ENCODE measurements at places on chromosomes 5 and 9. TPM values are rescaled to one million over a fixed set of nuclear protein-coding genes. Genes with fewer than 3 reads are reported as not detected.
A peak's percentile ranks its signal among the peaks of the same experiment; 100 is the strongest.

DNA sequence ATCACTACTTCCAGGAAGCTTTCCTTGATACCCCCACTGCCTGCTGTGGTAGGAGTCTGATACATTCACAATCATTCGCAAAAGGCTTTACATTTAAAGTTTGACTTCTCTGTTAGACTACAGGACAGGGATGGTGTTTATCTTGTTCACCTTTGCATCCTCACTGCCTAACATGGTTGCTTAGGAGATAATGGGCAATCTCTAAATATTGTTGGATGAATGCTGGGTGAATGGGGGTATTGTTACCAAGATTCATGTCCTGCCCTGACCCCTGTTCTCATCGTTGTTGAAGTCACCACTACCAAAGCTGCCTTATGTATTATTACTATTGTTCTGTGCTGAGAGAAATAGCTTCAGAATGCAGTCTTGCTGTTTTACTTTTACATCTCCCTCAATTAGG lies 7.7 kb upstream of the TMEFF1 start:
- peaks cover 2% of the 10 kb centered on the region for H3K36me3 ChIP-seq
- H3K27ac ChIP-seq: no peak overlapping the region
- H3K4me3 ChIP-seq: no peak overlapping the region
- DNase-seq: no peak
- no peaks in the 10 kb centered on the region for H3K27me3 ChIP-seq

SEC24A gene
- total RNA-seq: 37.2 TPM

- H3K4me3 ChIP-seq: no peak overlapping the region
- peaks cover 10% of the 10 kb centered on the region for H3K36me3 ChIP-seq
- H3K27ac ChIP-seq: peak overlapping the region; percentile 98
These were observed 54.4 kb upstream of the RPL26L1 start for GRCh38 chr5:172904643-172905345.

DNA sequence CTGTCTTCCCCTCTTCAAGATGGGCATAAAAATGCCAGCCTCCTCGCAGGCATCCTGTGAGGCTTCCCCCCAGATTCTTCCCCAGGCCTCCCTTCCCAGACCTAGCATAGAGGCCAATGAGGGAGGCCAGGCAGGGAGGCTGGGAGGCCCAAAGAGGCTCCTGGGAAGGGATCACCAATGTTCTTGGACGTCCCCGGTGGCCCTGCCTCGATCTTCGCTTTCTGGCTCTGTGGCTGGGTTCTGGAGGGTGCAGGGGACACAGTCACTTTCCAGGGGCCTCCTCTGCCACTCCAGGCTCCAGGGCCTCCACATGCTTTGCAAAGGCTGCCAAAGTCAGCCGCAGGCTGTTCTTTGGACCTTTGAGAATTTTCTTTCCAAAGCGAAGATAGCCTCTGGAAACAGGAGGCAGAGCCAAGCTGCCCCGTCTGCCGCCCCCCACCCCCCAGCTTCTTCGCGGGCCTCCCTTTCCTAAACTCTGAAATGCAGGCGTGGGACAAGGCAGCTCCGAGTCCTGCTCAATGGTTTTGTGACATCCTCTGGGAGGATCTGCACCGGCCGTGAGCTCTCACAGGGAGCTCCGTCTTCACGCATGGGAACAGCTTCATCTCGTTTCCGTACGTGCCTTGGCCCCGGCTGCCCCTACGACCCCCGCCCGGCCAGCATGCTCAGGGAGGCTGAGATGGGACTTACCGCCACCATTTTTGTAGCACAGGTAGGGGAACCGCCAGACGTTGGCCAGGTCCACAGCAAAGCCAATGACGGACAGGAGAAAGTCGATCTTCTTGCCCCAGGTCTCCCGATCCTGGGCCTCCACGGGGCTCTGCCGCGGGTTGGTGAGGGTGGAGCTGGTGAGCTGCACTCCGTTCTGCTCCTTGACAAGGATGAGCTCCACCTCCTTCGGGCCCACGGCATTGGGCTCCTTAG lies 2.8 kb downstream of the SLC6A3 start:
- H3K4me1 ChIP-seq: peaks cover 2% of the 10 kb centered on the region
- DNase-seq: no peak
- no peak overlapping the region for H3K4me3 ChIP-seq
- H3K27me3 ChIP-seq: peaks cover 38% of the 10 kb centered on the region
- no peaks in the 10 kb centered on the region for H3K36me3 ChIP-seq

GRCh38 chr9:106980551-106981101 lies 117.7 kb downstream of the ZNF462 start:
- H3K27ac ChIP-seq: no peak overlapping the region
- no peaks in the 10 kb centered on the region for H3K27me3 ChIP-seq
- H3K36me3 ChIP-seq: peaks cover 65% of the 10 kb centered on the region

SPATA31A3 gene
- total RNA-seq: not detected

DNA sequence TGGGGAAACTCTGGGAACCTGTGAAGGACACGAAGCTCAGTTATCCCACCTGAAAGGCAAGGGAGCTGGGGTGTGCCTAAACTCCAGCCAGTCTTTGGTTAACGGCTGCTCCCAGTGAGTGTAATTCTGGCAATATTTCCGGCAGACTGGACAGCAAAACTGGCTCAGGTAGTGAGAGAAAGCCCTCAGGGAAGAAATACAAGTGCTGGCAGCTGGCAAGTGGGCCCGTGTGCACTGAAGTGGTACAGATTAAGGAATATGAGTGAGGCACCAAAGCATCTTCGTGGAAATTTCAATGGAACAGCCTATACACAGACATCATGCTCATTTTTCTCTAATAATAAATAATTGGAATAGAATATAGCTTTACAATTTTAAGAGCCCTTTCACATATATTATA lies 56.2 kb downstream of the ABHD17B start:
- no peaks in the 10 kb centered on the region for H3K27me3 ChIP-seq
- H3K36me3 ChIP-seq: peaks cover 12% of the 10 kb centered on the region
- DNase-seq: no peak
- H3K4me1 ChIP-seq: no peaks in the 10 kb centered on the region
- H3K4me3 ChIP-seq: no peak overlapping the region

GRCh38 chr9:77384406-77384805 lies 207.1 kb downstream of the VPS13A start:
- DNase-seq: no peak
- no peak overlapping the region for H3K27ac ChIP-seq
- H3K27me3 ChIP-seq: no peaks in the 10 kb centered on the region
- H3K4me3 ChIP-seq: no peak overlapping the region
- peaks cover 3% of the 10 kb centered on the region for H3K4me1 ChIP-seq
- peaks cover 11% of the 10 kb centered on the region for H3K36me3 ChIP-seq

DNA sequence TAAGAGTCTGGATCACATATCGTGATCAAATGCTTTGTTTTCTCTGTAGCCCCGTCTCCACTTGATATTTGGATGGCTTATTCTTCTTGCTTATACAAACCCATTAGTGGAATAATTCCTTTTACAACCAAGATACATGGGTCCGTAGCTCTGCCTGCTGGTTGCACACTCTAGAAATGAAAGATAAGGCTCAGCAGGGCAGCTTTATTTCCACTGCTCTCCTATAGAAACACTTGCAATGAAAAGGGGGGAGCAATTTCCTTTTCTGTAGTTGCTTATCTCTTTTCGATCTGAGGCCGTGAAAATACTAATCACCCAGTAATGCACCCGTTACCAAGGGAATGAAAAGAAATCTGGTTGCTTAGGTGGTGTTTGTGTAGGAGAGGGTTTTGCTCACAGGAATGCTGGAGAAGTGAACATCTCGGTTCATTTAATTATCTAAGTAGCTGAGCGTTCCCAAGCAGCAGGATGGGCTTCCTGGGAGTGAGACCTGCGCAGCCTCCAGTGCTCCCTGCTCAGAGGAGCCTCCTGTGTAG lies 131.7 kb downstream of the ADAMTS16 start:
- no peak for DNase-seq
- H3K4me3 ChIP-seq: no peak overlapping the region
- H3K27me3 ChIP-seq: no peaks in the 10 kb centered on the region
- peaks cover 15% of the 10 kb centered on the region for H3K4me1 ChIP-seq
- H3K36me3 ChIP-seq: no peaks in the 10 kb centered on the region

JAK2 gene
- 24.6 TPM for total RNA-seq

DNA sequence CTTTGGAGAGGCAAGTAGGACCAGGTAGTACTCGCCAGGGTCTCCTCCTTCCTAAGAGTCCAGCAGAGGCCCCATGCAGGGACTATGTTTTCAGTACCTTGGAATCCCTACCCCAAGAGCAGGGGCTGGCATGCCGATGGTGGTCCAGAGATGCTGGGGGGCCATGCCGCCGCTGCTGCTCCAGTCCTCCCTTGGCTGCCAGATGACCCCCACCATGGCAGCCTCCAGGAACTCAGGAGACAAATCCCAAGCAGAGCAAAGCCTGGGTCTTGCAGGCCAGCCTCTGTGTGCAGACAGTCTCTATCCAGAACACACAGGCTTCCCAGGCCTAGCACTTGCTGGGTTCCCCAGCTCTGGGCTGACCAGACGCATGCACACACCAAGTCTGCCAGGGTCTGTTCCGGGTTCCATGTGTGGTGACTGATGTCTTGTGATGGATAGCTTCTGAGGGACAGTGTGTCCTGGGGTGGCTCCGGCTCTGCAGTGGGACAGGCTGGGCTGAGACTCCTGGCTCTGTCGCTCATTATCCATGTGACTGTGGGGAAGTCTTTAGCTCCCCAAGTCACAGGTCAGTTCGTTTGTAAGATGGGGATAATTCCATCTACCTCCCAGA lies 127.3 kb downstream of the CRB2 start:
- no peaks in the 10 kb centered on the region for H3K27me3 ChIP-seq
- no peak overlapping the region for H3K4me3 ChIP-seq
- no peaks in the 10 kb centered on the region for H3K36me3 ChIP-seq
- H3K4me1 ChIP-seq: no peaks in the 10 kb centered on the region
- DNase-seq: no peak
- H3K27ac ChIP-seq: no peak overlapping the region

- DNase-seq: no peak
These were observed 3.7 kb upstream of the PAPPA start for GRCh38 chr9:116149844-116150243.

Measured in osteocyte (in vitro differentiated cells).